H54 (cell line): ENCODE measurements at places on chromosomes 3 and 15.

DNA sequence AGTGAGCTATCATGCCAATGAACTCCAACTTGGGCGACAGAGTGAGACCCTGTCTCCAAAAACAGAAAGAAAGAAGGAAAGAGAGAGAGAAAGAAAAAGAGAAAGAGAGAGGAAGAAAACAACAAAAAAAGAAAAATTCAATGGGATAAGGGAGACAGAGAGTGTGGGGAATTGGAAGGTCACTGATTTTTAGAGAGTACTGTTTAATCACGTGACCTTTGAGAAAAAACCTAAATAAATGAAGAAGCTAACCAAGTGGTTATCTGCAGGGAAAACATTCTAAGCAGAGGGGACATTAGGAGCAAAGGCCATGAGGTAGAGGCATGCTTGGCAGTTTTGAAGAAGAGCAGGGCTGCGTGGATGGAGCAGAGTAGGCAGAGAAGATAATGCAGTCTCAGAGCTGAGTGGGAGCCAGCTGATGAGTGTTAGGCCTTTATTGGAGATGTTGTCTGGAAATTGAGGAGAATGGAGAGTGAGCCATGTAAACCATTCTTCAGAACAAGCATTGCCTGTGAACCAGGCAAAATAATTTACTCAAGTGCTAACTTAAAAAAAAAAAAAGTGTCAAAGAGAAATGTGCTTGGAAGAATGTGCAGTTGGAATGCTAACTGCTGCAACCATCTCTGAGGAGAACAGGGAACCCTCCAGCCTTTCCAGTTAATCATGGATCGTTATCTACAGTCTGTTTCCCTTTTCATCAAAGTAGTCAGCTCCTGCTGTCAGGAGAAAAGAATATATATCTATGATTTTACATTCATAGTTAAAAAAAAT lies 377.3 kb upstream of the SEMA6D start:
- no peak for DNase-seq

DNA sequence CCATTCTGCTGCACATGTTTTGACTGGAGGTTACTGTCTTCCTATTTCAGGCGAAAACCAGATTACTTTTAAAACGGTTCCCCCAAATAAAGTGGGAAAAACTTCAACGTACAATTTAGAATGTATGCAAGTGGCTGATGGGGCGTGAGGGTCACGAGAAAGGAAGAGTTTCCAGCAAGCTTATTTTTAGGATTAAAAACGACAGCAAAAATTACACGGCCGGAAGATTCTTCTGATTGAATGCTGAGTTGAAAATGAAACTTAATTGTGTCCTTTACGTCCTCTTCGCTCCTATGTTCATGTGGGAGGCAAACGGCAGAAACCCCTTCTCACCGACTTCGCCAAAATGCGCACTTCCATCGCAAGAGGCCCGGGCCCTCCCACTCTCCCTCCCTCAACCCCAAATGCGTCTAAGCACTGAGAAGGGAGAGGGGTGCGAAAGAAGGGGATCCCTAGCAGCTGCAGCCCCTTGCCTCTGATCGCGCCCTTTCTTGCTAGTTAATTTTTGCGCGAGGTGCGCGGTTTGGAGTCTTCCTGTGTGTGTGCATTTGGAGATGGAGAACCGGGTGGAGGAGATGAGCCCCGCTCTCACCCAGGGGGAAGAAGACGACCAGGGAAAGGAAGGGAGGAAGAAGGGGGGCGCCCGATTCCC lies 656 bp downstream of the CD47 start:
- DNase-seq, result no peak

GRCh38 chr3:144032531-144033239 lies 61.1 kb downstream of the DIPK2A start:
- DNase-seq, result no peak

DNA sequence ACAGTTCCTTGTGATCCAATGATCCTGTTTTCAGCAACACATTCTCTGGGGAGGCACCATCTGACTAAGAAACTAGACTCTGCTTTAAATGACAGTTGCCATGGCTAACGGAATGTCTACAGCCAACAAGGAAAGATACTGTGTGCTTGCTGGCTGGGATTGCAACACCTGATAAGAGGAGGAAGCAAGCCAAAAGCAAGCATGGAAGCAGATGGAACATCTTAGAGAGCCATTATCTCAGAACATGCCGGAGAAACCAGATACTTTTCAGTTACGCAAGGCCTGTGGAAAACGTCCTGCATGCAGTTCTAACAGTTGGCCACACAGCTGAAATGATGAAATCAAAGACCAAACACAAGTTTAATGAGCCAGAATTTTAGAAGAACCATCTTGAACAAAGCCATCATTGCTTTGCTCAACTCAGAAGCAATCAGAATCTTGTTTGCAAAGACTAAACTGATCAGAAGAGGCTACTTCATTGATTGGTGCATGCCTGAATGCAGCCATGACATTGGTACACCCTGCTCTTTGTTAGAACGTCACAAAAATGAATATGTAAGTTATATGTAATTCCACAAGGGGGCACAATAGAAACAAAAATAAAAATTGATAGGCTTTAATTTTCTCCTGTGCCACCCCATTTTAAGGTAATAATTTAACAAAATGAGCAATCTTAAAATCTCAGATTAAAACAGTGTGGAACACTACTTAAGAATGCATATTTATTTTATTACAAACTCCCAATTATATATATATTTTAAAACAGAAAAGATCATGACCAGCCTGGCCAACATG lies 50.8 kb downstream of the GXYLT2 start:
- DNase-seq, result peak; percentile 55

GRCh38 chr3:172104471-172105072 lies 65.2 kb downstream of the FNDC3B start:
- DNase-seq, result no peak

GRCh38 chr3:194099215-194099614 lies 36.7 kb upstream of the HES1 start:
- DNase-seq, result no peak

DNA sequence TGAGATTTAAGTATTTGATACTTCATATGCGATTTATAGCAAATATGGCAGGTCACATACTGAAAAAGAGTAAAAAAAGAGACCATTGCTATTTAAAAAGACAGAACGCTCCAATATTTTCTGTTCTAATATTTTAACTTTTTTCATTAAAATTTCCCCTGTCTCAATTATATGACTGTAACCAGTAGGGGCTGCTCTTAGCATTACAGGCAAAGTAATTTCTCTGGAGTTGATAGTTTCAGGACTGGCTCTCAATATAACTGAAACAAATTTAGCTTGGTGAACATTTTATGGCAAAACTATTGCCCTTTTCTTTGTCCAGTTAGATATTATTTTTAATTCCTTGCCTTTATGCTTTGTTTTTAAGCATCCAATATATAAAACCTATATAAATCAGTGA lies 286.3 kb upstream of the ROBO2 start:
- no peak for DNase-seq

DNA sequence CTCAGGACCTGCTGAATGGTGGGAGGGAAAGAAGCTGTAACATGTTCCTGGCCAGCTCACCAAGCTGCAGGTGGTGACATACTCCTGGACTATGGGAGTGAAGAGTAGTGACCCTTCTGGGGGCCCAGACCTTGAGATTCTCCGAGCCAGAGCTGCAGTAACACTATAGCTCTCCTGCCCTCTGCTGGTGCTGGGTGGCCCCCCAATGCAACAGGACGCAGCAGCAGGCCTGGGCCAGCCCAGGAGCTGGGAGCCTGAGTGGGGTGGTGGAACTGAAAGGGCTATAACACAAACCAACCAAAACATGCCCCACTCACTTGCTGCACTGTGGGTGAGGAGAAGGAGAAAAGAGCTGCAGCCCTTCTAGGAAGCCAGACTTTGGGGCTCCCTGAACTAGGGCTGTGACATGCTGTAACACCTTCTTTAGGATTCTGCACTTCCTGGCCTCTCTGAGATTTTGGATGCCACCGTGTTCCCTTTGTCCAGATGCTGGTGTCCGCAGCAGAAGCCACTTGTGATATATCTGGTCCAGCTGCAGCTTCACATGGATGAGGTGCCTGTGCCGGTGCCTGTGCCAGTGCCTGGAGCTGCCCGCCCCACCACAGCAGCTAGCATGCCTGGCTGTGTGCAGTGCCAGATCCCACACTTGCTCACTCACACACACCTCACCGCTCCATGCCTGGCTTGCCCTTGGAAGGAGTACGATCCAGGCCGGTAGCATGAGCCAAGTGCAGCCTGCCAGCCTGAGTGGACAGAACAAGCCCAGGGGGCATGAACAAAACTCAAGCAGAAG lies 636.8 kb upstream of the KCNMB2 start:
- no peak for DNase-seq

DNA sequence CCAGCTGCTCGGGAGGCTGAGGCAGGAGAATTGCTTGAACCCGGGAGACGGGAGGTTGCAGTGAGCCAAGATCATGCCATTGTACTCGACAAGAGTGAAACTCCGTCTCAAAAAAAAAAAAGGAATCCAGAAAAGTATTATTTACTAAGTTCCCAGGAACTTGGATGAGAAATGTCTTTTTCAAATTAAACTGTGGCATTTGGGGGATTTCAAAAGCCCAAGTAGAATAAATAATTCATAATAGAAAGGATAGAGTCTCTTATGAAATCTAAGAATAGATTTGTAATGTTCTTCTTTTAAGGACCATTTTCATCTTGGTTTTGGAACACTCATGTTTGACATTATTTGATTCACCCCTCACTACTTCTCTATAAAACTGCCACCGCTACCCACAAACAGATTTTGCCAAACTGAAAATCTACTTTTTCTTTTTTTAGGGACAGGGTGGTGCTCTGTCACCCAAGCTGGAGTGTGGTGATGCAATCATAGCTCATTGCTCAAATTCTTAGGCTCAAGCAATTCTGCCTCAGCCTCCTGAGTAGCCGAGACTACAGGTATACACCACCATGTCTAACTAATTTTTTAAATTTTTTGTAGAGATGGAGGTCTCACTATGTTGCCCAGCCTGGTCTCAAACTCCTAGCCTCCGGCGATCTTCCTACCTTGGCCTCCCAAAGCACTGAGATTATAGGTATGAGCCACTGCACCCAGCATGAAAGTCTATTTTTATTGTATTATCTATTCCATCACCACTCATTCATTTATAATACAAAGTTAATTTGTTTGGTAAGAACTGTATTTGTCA lies 99.3 kb downstream of the SENP2 start:
- DNase-seq, result no peak

DNA sequence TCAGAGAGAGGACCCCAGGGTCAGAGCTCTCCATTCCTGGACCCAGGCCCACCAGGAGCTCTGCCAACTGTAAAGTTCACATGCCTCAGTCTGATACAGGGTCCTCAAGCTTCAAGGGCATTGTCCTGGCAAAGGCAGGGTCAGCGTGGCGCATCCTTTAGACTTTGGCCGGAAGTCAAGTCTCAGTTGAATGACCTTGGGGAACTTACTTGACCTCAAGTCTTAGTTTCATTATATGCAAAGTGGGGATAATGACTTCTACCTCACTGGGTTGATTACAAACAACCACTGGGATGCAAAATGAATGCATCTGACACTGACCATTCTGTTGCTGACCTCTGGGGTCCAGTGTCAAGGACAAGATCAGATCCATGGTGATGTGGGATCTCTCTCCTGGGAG lies 70.6 kb upstream of the CTSH start:
- DNase-seq, result no peak

GRCh38 chr3:180433152-180433551 lies 168.8 kb upstream of the TTC14 start:
- peak; percentile 27 for DNase-seq

GRCh38 chr3:17581421-17582080 lies 160.9 kb downstream of the TBC1D5 start:
- no peak for DNase-seq

- DNase-seq, result no peak
These were observed 42.3 kb downstream of the CGNL1 start for GRCh38 chr15:57418635-57419034.

DNA sequence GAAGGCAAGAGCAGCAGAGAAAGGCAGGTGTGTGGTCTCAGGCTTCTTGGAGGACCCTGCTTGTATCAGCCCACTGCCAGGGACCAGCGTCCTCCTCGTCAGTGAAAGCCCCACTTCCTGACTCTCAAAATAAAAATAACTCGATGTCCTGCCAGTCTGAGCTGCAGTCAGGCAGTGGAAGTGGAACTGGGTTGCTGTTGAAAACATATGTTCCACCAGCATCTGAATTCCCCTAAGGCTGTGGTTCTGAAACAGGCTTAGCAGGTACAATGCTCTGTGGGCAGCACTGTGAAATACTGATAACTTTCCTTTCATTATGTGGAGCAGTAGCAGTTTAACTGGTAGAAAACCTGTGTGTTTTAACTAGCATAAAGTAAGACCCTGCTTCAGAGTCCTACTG lies 121.6 kb upstream of the EIF1B start:
- no peak for DNase-seq

DNA sequence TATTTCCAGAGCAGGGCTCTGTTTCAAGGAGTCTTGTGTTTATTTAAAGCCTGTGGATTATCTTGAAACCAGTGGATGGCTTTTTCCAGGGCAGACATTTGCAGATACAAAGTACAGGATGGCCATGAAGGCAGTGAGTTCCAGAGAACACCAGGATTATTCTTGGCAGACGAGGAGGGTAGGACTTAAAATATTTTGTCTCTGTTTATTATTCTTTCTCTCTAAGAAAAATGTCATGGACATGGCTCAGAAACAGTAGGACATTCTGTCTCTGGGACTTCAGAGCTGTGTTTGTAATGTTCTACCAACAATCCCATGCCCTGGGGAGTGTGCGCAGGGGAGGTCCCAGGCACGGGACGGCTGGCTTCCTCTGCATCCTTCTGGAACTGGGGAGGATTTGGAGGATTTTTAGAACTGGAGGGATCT lies 125.9 kb downstream of the ATP10A start:
- DNase-seq, result no peak

GRCh38 chr3:135757421-135757820 lies 208.1 kb upstream of the PPP2R3A start:
- no peak for DNase-seq

DNA sequence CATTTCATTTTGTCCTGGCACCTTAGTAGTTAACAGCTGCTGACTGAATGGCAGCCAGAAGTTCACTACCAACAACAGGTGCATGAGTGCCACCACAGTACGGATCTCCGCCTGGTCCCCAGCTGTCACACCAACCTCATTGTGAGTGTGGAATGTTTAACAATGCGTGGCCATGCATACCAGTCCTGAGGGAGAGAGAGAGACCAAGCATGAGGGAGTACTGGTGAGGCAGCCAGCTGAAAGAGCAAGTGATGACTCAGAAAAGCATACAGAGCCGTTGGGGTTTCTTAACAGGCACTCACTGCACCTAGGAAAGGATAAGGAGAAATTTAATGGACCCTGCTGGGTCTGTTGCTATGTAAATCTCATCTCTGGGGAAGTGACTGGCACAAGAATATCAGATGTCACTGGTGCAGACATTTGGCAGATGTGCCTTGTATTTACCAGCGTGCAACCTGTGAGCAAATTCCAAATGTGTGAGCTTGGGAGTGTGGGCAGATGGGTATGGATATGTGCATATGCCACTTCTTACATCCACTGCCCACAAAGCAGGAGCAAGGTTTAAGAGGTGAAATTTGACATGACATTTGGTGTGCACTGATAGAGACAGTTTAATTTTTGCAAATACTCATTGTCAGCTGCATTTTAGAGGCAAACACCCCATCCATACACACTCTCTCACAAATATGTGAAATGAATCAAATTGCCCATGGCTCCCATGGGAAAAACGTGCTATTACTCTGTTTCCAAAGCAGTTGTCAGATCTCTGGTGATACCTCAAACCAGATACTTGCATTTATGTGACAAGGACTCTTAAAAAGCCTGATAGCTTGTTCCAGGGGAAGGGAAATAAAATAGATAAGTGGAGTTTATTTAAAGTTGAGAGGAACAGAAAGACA lies 245.2 kb upstream of the ARPP21 start:
- DNase-seq, result no peak

- DNase-seq, result no peak
These were observed 149.2 kb downstream of the CNTN4 start for GRCh38 chr3:2247831-2248230.
